ENCODE measurements at places on chromosomes 3 and 15.

DNA sequence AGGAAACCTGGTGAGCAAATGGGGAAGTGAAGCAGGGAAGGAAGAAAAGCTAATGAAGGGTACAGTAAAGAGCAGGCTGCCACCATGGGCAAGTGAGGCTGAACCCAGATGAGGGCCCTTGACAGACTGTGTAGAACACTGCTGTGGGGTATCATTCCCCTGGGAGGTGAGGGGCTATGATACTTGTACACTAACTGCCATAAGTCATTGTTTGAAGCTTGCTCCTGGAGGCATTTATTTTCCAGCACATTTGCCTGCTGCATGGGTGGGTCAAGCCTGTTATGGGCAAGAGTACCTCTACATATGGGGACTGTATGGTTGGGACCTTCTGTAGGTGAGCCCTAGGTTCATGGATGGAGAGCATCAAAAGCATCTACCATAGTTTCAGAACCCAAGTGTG, 57.4 kb downstream of the POMGNT2 start:
- no peak for DNase-seq

GRCh38 chr3:57135964-57136719, 29.0 kb downstream of the IL17RD start:
- DNase-seq: no peak

GRCh38 chr3:127492426-127492825, 98.1 kb downstream of the TPRA1 start:
- no peak for DNase-seq

DNA sequence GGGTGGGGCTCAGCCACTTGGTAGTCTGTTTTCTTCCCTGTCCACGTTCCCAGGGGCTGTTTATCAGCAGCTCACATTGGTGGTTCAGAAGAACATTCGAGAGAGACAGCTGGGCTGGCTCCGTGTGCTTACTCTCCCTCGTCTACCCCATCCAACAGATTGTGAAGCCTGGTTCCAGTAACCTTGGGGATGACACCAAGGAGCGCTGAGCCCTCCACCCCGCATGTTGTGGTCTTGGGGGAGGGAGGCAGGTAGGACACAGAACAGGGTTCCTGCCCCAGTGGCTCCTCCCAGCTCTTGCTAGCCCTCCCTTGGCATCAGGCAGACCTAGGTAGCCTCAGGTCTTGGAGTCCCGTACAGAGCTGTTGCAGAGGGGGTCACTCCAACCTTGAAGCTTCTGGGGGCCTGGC, 33.1 kb downstream of the KLF13 start:
- peak; percentile 45 for DNase-seq

DNA sequence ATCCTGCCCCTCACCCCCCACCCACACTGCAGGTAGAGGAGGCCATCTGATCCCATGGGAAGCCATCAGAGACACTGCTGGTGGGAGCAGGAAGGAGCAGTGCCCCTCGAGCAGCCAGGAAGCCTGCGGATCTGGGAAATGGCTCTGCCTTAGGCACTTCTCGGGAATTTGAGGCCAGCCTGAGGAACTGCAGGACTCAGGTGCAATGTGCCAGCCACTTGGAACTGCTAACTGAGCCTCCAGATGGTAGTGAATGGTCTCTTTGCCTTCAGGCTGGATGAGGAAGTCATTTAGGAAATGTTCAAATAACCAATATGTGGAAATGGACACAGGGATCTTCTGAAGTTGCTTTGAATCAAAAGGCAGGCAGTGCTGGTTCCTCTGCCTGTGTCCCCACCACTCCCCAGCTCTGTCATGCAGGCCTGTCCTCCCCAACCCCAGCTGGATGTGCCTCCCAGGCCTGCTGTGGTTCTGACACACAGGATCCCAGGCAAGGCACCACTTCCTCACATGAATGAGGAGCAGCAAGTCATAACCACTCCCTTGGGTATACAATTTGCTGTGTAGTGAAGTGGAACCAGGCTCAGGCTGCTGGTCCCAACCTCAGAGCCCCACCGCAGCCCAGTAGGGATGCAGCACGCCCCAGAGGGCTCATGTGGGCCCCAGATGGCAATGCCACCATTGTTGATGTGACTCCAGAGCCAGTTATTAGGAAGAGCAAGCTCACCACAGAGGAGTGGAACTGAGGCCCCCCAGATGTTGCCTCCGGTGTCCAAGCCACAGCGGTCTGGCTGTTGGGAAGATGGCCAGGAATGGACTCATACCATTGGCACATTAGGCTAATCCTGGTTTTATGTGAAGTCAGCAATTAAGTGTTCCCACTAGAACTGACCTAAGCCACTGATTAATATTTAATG, 46.5 kb upstream of the LIMD1 start:
- no peak for DNase-seq

GRCh38 chr3:184275381-184275701, 481 bp upstream of the ECE2 start:
- no peak for DNase-seq

GRCh38 chr3:172591876-172592771, 68.9 kb upstream of the TNFSF10 start:
- DNase-seq: no peak

GRCh38 chr15:99738021-99738847, 5.0 kb upstream of the LYSMD4 start:
- no peak for DNase-seq

- DNase-seq: no peak
Observed at GRCh38 chr3:101963902-101964362, 114.6 kb downstream of the NFKBIZ start.

DNA sequence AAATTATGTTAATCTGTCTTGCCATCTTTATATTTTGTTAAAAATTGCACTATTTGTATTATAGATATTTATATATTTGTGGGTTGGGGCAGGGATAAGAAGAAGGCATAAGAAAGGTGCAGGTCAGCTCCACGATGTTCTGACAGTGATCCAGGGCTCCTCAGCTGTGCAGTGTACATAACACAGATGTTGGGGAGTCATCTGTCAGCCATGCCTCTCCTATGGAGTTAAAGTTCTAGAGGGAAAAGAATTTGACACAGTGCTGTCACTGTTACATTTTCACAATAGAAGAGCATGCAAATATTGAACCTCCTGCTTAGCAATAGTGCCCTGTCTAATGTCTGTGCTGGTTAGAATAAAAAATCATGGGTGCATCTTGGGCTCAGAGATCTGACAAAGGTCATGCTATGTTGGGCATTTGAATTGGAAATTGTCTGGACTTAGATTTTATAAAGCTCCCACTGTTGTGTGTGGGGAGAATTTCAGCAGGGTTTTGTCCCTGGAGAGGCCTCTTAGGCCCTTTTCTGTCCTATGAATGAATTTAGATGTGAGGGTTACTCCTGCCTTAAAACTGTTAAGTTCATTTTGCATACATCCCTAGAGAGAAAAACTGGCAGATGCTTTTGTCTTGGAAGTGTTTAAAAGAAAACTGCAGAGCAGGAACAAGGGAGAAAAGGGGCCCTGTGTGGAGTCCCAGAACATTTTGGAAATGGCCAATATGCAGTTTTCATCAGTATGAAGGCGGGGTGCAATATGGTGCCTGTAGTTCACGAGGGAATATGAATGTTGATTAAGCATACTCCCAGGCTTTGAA, 20.4 kb downstream of the CDIN1 start:
- DNase-seq: no peak

- DNase-seq: no peak
Observed at GRCh38 chr3:145251311-145251710, 909.7 kb downstream of the PLOD2 start.

DNA sequence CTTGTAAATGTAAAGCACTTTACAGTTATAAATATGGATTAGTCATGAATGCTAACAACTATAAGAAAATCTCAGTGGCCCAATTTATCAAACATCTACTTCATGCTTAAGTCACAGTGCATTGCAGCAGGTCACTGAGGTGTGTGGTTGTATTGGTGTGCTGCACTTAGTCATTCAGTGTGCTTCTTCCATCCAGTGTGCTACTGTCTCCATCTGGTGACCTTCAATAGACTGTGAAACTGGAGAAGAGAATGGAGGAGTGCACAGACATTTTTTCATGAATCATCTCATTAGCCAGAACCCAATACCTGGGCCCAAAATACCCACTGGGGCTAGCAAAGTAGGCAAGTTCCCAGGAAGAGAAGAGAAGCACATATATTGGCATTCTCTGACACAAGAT, 199.6 kb downstream of the SHOX2 start:
- no peak for DNase-seq

DNA sequence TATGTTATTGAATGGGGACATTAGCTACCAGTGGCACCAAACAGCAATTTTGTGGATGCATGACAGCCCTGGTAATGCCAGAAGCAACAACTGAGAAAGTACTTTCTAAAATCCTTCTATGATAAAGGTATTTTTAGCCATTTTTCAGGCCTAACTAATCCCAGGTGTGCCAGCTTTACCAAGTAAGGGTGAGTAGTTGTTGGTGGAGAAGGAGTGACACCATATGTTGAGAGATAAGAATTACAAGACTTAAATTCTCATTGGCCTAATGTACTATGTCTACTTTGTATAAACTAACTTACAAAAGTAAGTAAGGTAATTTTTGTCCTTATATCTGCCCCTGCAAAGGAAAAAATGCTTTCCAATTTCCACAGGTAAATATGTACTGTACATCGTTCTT, 4.1 kb upstream of the COX17 start:
- peak; percentile 41 for DNase-seq

DNA sequence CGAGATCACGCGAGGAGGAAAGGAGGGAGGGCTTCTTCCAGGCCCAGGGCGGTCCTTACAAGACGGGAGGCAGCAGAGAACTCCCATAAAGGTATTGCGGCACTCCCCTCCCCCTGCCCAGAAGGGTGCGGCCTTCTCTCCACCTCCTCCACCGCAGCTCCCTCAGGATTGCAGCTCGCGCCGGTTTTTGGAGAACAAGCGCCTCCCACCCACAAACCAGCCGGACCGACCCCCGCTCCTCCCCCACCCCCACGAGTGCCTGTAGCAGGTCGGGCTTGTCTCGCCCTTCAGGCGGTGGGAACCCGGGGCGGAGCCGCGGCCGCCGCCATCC, 1.1 kb upstream of the SETD5 start:
- peak; percentile 89 for DNase-seq

DNA sequence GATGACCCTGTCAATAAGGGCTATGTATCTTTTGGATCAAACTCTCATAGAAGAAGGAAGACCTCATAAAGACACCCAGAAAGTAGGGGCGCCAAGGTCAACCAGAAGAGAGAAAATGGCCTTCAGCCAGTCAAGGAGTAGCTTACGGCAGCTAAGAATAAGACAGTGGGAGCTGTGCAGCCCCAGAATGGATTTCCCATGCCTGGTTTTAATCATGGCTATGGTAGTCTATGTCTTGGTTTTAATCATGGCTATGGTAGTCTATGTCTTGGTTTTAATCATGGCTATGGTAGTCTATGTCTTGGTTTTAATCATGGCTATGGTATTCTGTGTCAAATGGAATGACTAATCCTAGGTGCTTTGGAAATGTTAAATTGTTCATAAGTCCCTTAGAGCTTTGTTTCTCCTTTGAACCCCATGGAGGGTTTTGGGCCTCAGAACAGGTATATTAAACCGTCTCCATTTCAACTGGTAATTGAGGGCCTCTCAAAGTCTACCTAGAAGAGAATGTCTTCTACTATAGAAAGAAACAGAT, 742.0 kb upstream of the CFAP20DC start:
- no peak for DNase-seq

DNA sequence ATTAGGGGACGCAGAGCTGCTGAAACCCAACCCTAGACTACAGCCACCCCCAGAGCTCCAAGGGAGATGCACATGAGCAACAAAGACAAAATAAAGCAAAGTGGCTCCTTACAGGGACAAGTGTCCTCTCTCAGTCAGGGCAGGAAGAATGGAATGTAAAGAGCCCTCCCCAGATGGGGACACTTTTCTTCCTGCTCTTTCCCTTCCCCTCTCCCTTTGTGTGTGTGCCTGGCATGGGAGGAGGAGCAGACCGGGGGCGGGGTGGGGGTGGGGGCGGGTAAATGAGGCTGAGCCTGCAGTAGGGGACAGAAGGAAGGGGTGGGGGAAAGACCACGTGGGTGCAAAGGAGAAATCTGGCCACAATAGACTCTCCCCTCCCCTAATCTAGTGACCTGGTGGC, 37.4 kb downstream of the ACAA1 start:
- no peak for DNase-seq

- DNase-seq: peak; percentile 70
Observed at GRCh38 chr3:183895296-183895695, 10.6 kb upstream of the PARL start.

DNA sequence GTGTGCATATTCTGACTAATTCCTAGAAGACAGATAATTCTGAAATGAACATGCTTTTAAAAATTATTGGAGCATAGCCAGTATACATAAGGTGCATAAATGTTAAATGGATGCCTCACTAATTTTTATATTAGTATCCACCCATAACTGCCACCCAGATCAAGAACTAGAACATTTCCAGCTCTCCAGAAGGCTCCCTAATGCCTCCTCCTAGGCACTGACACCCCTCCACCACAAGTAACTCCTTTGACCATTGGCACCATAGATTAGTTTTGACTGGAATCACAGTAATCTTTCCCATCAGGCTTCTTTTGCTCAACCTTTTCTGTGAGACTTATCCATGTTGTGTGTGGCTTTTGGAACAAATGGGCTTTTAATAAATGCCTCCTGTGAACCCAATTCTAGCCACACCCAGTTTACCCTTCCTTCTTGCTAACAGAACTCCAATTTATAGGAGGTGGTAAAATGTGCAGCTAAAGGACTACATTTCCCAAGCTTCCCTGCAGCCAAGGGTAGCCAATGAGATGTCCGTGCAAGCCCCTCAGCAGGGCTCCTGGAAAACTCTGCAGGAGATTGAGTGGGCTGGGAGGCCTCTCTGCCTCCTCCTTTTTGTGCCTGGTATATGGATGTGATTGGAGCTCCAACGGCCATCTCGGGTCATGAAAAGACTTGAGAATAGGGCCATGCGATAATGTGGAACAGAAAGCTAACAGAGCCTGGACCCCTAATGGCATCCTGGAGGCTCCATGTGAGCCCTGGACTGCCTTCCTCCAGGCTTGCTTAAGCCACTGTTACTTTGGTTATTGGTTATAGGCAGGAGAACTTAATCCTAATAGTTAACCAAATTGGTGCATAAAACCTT, 322.6 kb upstream of the TLE3 start:
- no peak for DNase-seq

DNA sequence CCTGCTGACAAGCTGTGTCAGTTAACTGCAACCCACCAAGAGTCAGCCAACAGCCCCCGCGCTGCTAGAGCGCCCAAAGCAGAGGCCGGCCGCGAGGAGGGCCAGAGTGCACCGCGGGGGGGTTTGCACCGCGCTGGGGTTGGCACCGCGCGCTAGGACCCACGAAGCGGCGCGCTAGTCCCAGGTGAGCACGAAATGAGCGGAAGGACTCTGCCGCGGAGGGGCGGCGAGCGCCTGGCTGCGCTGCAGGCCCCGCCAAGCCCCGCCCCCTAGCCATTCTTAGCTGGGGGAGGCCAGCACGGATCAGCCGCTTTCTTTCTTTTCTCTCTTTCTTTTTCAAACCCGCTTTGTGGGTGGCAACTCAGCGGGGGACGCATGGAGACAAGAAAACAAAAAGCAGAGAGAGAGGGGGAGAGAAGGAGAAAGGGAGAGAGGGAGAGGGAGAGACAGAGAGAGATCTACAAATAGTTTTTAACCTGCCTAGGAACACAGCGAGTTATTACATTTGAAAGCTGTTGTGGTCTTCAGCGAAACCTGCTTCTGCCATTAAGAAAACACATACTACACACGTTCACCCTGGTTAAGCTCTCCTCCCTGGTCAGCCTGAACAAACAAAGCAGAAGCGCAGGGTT, 6.9 kb upstream of the FOXB1 start:
- peak; percentile 82 for DNase-seq

- no peak for DNase-seq
Observed at GRCh38 chr3:183845090-183845489, 19.7 kb upstream of the MAP6D1 start.

- no peak for DNase-seq
Observed at GRCh38 chr15:58306591-58307312, 125.0 kb upstream of the LIPC start.

All from RPMI8226 (cell line).